ENCODE measurements at places on chromosomes 7 and 10.

DNA sequence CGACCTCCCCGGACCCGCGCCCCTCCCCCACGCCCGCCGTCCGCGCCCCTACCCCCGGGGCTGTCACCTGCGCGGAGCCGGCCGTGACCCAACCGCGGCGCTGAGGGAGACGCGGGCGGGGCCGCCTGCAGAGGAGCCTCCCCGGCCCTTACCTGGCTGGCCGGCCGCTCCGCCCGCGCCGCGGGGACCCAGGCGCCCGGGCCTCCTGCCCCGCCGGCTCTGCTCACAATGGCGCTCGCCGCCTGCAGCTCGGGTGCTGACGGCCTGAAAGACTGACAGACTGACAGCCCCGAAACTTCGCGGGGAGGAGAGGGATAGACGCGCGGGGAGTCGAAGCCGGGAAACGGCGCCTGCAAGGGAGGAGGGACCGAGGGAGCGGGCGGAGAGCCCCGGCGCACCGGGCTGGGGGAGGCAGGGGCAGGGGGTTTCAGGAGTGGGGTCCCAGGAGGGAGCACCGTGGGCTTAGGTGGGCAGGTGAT is 393 bp downstream of the ZNF467 start:
- DNase-seq, result no peak

- no peak for DNase-seq
These were observed 60.4 kb upstream of the DUSP5 start for GRCh38 chr10:110437351-110437605.

GRCh38 chr7:1531263-1531978 is 919 bp downstream of the MAFK start:
- peak; percentile 13 for DNase-seq

- no peak for DNase-seq
These were observed 6.3 kb downstream of the ZC3HAV1 start for GRCh38 chr7:139103057-139103815.

Measured in spinal cord (tissue), 10 donors.